ENCODE measurements at places on chromosomes 5 and 9.

GRCh38 chr9:121743441-121744001, 92.1 kb downstream of the DAB2IP start:
- no peak for DNase-seq

GRCh38 chr5:128669803-128670202, 131.8 kb upstream of the FBN2 start:
- no peak for DNase-seq

GRCh38 chr5:63987053-63987452, 24.8 kb upstream of the HTR1A start:
- DNase-seq = no peak

DNA sequence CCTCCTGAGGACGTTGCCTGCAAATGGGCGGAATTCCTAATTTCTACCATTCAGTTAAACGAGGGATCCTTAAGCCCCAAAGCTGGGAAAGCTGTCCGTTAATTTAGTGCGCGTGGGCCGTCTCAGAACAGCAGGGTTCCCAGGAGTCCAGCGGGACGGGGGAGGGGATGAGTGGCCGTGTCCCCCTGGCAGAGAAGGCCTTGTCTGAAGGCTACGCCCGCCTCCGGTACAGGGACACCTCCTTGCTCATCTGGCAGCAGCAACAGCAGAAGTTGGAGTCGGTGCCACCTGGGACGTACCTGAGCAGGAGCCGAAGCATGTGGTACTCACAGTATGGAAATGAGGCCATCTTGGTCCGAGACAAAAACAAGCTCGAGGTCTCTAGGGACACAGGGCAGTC, 1.3 kb downstream of the BRD3OS start:
- no peak for DNase-seq

DNA sequence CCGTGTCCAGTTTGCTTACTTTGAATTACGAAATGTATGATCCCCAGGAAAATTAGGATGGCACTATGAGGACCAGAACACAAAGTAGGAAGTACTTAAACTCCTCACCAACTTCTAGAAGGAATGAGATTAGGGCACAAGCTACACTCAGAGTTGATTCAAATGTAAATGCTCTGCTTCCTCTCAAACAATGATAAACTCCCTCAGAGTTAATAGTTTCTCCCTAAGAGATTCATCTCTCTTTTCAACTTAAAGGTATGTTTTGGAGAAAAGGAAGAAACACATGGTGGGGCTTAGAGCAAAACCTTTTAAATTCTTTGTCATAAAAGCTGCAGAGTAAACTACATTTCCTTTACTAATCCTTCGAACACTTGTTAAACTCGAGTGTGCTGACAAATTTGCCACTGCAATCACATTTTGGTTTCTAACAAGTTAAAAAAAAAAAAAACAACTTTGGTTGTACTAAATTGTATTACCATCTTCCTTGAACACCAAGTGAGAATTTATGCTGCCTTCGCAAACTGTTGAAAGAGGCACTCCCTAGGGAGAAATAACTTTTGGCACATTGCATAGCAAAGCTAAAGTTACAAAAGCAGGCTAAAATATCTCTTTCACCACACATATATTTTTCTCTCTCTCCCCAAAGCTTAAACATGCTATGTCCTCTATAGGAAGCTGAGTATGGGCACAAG, 66.6 kb downstream of the DENND1A start:
- no peak for DNase-seq
